Skeletal muscle cell (primary cell): ENCODE measurements at places on chromosomes 2 and 18.

DNA sequence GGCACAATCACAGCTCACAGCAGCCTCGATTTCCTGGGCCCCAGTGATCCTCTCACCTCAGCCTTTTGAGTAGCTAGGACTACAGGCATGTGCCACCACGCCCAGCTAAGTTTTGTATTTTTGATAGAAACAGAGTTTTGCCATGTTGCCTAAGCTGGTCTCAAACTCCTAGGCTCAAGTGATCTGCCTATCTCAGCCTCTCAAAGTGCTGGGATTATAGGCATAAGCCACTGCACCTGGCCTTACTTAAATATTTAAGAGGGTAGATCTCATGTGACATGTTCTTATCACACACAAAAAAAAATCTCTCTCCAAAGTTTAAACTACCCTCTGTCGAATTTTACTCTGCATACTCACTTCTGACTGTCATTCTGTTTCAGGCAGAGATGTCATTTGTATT lies 75.4 kb upstream of the CHRNA1 start:
- no peak for DNase-seq

- no peak for DNase-seq
Observed at GRCh38 chr2:79025421-79025820, at the start of gene REG3G. TSS of gene REG3G (plus strand) at chr2:79025702. CDS start at chr2:79026094, 392 bp downstream.

DNA sequence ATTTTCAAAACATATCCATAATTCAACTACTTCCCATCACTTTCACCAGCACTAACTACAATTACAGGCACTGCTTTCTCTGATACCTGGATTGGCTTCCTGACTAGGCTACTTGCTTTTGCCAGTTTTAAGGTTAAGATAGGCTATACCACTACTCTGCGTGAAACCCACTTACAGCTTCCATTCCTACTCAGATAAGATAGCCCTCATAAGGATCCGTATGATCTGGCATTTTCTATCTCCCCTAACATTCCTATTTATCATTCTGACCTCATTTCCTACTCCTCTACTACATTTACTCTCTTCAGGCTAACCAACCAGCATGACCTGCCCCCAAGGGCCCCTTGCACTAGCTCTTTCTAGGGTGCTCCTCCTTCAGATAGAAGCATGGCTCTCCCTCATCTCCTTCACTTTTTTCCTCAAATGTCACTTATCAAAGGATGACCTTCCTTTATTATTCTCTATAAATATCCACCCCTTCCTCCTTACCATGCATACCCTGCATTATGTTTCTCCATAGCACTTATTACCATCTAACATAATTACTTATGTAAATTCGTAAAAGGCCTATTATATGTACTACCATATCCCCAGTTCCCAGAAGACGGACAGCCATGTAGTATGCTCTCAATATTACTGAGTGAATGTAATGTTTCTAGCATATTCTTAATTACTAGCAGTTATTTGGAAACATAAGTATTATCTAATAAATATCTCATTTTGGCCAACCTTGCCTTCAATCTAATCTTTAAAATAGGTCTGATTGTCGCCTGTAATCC lies 4.4 kb downstream of the TIA1 start:
- no peak for DNase-seq

DNA sequence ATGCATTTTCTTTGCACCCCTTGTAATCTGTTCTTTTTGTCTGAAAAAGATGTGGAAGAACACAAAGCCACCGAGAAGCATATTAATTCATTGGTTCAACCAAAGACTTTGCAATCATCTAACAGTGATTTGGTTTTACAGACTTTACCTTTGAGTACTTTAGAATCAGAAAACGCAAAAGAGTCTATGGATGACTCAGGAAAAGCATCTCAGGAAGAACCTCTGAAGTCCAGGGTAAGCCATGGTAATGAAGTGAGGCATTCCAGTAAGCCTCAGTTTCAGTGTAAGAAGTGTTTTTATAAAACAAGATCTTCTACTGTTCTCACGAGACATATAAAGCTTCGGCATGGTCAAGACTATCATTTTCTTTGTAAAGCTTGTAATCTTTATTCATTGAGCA lies 35.2 kb downstream of the ZNF407 start:
- no peak for DNase-seq

DNA sequence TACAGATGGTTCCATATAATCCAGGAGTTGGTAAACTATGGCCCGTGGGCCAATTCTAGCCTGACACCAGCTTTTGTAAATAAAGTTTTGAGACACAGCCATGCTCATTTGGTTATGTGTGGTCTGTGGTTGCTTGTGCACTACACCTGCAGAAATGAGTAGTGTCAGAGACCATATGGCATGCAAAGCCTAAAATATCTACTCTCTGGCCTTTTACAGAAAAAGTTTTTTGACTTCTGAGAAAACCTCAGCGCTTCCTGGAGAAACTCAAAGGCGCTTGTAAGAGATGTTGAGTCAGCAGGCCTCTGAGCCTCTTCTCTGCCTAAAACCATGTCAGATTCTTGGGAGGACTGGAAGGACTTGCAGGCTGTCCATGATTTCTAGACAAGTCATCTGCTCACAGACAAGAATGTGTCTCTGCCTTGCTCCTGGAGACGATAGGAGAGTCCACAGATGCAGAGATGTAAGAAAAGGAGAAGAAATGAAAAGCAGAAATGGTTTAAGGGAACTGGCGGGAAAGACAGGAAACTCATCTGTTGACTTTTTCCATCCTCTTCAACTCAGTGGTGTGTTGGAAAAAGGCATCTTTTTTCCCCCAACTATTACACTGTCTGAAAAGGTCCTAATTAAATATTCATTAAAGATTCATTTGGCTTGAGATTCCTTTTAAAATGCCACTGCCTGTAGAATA lies 5.2 kb downstream of the TTC39C start:
- no peak for DNase-seq

GRCh38 chr2:153145470-153145978 lies 333.0 kb downstream of the RPRM start:
- DNase-seq = no peak

DNA sequence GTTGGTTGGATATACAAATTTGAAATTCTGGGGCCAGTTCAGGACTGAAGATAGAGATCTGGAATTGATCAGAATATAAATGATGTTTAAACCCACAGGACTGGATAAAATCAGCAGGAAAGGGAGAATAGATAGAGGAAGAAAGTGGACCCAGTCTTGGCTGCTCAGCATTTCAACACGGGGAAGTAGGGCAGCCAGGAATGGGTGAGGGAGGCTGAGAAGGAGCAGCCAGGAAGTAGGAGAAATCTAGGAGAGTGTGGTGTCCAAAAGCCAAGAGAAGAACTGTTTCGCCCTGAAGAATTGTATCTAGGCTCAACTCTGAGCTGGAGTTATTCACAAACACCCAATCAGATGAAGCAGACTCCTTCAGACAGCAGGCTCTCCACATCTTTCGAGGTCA lies 197.9 kb downstream of the CDCA7 start:
- DNase-seq = no peak

DNA sequence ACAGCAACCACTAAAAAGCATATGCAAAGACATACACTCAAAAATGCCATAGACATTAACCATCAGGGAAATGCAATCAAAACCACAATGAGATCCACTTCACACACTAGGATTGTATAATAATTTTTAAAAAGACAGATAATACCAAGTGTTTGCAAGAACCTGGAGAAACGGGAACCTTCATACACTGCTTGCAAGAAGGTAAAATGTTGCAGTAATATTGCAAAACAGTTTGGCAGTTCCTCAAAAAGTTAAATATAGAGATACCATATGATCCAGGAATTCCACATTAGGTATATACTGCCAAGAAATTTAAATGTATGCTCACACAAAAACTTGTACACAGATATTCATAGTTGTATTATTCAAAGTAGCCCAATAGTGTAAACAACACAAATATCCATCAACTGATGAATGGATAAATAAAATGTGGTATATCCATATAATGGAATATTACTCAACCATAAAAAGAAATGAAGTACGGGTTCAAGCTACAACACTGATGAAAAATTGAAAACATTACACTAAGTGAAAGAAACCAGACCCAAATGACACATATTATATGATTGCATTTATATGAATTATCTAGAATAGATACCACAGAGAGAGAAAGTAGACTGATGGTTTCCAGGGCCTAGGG lies 14.7 kb upstream of the CHMP3 start:
- no peak for DNase-seq

GRCh38 chr2:89834306-89834705 lies 1142.8 kb downstream of the RPIA start:
- no peak for DNase-seq

DNA sequence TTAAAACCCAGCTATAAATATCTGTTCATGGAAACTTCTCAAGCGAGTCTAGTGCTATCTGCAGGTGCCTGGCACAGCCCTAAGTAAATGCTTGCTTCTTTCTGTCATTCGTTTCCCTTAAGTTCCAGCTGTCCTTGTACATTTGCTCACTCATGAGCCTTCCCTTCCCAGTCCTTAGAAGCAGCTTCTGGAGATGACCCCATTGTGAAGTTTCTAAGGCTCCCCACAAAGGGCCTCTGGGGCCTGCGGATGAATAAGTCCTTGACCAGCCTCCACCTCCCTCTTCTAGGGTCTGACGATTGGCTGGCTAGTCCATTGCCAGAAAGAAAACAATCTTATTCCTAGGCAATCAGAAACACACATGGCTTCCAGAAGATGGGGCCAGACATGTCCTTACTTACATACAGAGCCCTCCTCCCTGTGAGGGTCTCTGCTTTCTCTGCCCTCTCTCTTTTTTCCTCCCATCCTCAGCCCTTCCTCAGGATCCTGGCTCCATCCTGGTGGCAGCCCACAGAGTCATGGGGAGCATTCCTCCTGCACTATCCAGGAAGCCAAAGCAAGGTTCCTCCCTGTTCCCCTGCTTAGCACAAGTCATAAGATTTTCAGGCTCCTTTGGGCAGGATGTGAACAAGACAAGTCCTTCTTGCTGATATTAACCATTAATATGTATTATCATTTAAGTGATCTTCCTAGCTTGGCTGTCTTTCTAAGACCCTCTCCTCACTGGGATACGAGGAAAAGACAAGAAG lies 87.3 kb downstream of the TNFRSF11A start:
- no peak for DNase-seq

- DNase-seq = no peak
Observed at GRCh38 chr2:167258712-167259111, 370.4 kb downstream of the XIRP2 start.

DNA sequence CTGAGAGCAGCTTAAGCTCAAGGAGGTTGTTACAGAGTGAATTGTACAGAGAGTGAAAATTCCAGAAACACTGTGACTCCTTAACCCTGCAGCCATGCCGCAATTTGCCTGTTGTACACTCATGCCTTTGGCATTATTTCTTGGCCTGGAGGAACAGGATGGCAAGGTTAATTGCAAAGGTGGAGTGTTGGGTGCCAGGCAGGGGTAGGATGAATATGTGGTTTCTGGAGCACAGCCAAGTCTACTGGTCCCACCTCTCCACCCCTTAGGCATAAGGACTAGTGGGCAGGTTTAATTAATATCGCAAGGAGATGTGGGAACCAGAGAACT lies 250.2 kb downstream of the LRRTM1 start:
- peak; percentile 11 for DNase-seq

DNA sequence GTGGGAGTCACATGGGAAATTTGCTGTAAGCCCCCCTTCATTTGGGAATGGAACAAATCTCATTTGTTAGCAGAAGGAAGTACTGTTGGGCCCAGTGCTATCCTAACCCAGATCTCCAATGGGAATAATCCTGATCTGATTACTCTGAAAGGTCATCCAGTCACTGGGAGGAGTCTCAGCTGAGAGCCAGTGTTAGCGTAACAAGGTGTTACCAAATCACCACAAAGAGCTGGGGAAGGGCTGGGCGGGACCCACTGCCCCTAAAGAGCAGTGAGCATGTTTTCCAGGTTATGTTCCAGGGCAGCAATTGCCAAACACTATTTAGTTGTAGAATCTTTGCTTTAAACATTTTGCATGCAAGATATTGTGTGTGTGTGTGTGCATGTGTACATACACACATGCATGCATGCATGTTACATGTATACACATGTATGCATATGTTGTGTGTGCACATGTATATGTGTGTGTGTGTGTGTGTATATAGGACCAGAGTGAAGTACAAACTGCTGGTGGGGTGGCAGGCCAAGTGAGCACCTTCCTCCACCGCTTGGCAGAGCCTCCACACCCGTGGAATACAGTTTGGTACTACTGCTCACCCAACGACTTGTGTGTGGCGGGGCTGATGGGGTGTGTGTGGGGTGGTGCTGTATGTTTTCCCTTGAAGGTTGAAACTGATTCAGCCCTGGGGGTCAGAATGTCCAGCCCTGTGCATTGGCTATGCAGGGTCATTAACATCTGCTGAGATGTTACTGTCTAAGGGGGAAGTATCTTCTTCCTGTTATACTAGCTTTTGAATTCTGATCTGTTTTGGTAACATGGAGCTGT lies 15.2 kb downstream of the INPP5D start:
- no peak for DNase-seq

- DNase-seq = no peak
Observed at GRCh38 chr2:174682007-174682577, 82.2 kb downstream of the CHRNA1 start.
